ENCODE measurements at places on chromosomes 12 and 14.

GRCh38 chr12:107042801-107043200, 50.5 kb downstream of the CRY1 start:
- no peak for DNase-seq

GRCh38 chr14:50319721-50320120, 7.6 kb downstream of the DMAC2L start:
- no peak for DNase-seq

DNA sequence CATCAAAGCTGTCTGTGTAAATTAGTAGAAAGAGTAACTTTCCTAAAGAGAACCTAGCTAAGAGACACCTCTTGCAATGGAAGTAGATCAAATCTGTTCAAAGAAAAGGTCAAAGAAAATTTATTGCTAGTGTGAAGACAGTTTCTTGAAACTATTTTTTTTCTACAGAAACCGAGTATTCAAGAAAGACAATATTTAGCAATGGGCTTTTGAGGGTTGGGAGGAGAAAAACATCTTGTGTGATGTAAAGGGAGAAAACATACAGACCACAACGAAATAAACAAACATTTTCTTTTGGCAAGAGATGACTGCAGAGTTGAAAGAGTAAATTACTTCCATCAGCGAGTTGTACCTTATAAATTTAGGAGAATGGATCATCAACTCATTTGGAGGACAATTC, 24.4 kb downstream of the NKX2-1 start:
- no peak for DNase-seq

DNA sequence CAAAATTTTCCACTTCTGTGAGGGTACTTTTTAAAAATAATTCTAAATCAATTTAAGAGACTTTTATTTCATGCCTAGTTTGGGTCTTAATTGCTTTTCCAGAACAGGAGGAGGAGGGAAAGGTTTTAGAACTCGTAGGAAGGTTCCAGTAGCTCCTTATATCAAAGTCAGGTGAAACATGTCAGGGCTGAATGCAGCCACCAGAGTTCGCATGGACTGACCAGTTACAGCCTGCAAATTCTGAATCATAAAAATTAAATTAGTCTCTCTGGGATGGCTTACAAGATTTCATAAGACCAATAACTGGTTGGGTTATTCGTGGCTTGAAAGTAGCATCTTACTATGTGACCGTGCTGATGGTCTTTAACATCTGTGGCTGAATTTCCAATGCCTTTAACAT, 397 bp downstream of the BDKRB1 start:
- no peak for DNase-seq

- no peak for DNase-seq
Measured at GRCh38 chr14:99278836-99279235, 6.8 kb upstream of the BCL11B start.

GRCh38 chr12:55019784-55020183, at the start of gene NEUROD4:
TSS of gene NEUROD4 (plus strand) at chr12:55019974. CDS start at chr12:55026440, 6,466 bp downstream.
- no peak for DNase-seq

DNA sequence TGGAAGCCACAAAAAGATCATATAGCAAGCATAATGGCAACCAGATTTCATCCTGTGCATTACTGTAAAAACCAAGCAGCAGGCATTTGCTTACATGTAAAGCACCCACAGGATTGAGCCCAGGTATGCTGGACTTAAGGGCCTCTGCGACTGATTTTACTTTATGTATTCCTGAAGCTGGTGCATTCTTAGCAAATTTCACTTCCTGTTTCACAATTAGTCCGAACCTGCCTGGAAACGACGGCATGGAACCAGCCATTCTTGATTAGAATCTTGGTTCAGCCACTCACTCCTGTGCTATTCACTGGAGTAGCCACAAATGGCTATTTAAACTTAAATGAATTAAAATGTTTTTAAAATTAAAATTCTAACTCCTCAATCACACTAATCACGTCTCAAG, 239.2 kb downstream of the NUAK1 start:
- no peak for DNase-seq

DNA sequence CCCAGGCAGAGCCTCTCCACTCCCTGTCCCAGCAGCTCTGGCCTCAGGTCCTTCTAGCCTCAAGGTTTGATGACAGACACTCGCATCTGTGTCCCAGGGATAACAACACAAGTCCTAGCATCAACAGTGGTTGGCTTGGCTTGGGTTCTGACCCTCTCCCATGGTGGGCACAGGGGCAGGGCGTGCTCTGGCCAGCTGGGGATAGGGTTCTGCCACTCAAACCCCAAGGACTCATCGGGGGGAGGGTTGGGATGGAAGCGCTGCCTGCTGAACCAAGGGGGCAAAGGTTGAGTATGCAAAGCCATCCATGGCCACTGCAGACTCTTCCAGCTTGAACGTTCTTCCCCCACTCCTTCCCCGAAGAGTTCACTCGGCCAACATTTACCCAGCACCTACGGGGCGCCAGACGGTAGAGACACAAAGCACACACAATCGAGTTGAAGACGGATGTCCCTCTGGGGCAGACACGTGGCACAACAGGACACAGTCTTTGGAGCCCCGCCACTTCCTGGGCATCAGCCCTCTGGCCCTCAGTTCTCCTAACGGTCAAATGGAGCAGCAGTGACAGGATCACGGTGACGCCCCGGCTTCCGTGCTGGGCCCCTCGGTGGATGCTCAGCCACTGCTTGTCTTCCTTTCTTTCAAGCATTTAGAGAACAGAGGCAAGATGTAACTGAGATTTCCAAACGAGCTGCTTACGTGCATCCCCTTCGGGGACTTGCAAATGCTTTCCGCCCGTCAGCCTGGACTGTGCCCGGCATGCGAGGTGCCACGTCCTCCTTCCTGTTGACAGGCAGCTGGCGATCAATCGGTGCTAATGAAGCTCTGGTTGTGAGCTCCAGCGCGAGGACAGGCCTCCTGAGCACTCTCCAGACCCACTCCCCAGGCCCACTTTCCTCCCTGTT, 42.6 kb downstream of the DLK1 start:
- DNase-seq, result no peak

GRCh38 chr12:95286713-95287112, 69.1 kb downstream of the VEZT start:
- no peak for DNase-seq

GRCh38 chr12:53093777-53094393, 3.6 kb upstream of the IGFBP6 start:
- no peak for DNase-seq

DNA sequence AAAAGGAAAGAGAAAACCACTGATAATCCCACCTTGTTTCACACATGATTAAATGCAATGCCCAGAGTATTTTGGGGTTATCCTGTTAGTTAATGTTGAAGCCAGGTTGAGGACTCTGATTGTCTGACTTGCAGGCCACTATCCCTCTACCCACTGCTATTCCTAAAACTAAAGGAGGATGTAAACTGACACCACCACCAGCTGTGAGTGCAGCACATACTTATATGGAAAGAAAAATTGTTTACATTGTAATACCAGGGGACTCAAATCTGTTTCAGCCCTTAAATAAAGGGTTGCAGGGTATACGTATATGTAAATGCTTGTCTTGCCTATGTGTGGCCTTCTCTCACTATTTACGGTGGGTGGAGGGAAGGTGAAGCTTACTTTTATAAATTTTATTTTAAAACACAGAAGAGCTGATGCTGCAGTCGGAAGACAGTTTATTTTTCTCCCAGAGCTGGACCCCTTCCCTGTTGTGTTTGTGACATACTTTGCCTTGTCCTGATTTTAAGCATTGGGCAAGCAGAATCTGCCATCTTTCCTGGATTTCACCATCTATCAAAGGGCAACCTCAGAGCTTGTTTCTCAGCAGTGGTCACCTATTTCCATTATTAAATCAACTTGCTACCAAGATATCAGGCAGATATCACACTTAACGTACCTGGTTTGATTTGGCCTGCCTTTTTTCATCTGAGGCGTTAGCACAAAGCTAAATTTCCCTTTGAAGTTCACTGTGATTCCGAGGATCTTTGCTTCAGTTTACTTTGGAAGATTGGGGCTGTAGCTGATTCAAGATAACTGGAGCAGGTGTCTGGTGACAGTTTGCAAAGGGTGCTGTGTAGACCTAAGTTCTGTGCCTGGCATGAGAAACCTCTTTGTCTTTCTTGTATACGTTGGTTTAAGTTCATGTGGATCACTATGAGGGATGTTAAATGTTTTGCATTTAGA, 25.2 kb downstream of the DAAM1 start:
- no peak for DNase-seq

DNA sequence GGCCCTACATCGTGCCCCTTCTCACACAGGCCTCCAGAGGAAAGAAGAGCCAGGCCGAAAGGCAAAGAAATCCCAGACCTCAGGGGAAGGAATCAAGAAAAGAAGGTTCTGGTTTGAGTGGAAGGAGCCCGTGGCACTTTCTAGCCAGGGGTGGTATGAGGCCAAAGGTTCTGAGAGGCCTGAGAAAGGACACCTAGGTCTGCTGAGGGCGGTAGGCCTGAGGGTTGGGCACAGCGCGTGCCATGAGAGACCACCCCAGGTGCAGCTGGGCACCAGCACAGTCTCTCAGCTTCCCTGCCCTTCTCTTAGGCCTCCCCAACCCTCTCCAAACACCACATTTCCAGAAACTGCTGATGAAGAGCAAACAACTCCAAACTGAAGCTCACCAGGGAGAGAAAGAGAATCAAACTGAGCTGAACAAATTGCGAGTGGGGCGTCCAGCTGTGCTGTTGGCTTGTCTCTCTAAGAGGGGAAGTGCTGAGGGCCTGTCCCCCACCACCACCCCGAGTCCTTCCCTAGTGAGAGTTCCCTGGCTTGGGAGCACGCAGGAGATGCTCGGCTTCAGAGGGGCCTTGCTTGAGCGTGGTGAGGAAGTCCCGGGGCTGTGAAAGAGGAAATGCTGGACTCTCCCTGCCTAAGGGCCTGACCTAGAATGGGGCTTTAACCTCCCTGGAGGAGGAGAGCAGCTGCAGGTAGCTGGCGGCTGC, 184.8 kb downstream of the ZFP36L1 start:
- DNase-seq, result no peak

DNA sequence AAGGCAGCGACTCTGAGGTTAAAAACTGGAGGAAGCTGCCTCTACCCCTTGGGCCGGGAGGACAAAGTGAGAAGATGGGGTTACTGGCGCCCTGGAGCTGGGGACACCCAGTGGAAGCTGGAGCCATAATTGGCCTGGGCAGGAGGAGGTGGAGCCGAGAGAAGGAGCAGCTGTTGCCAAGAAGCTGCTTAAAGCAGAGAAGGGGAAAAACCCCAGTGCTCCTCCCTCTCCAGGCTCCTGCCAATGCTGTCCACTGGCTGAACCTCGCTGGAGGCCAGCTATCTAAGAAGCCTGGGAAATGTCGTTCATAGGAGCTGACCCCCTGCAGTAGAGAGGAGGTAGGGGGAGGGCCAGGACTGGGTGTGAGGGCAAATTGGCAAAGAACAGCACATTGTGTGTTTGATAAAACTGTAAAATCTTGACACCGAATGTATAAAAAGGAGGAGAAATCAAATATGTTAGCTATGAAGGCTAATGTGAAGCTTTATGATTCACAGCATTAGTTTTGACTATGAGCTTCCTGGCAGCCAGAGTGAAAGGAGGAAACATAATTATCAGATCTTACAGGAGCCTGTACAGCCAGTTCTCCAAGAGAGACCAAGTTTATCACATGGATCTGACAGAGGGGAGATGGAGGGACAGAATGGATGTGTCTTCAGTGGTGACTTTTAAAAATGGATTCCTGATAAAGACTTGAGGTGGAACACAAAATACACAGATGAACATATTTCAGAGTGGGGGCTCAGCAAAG, 9.5 kb downstream of the HHIPL1 start:
- no peak for DNase-seq

DNA sequence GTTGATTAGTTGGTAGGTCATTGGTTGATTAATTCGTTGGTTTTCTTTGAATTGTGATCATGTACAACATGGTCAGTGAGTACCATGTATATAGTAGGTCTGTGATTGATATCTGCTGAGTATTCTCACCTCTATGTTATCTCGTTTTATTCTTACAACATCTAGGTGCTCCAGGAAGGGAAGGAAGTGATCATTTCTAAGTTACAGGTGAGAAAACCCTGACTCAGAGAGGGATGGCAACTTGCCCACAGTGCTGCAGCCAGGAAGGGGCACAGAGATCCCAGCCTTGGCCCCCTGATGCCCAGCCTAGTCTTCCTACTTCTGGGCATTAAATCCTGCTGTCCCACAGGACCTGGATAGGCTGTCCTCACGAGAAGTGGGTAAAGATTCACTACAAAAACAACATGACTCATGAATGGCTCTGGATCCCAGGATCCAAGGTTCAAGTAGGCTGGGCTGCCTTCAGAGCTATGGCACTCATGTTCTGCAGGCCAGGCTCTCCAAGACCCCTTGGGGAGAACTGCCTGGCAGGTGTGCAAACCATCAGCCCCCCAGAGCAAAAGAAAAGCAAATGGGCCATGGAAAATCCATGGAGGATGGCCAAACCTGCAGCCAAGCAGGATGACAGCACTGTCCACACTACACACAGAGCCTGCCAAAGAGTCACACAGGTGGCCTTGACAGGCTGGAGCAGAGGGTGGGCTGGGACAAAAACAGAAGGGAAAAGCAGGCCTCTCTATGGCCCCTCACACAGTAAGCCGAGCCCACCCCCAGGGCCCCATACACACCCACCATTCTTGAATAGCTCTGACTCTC, 146.2 kb downstream of the BCL11B start:
- DNase-seq, result no peak

GRCh38 chr14:105213361-105213760, 32.2 kb upstream of the NUDT14 start:
- no peak for DNase-seq

DNA sequence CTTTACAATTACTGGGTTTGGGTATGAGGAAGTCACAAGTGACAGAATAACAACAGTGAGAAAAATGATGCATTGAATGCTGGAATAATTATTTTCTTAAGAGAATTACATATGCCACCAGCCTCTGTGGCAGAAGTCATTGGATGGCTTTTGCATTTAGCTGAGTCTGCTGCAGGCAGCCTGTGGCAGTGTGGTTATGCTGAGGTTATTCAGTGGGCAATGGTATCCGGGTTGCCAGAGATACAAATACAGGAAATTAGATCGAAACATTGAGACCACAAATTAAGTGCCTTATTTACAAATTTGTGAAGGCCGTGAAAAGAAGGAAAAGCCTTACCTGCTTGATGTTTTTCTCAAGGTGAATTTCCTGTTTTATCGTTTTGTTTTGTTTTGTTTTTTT, 1050.0 kb downstream of the GALC start:
- no peak for DNase-seq

GRCh38 chr12:105280966-105281693, 45.2 kb upstream of the APPL2 start:
- no peak for DNase-seq

DNA sequence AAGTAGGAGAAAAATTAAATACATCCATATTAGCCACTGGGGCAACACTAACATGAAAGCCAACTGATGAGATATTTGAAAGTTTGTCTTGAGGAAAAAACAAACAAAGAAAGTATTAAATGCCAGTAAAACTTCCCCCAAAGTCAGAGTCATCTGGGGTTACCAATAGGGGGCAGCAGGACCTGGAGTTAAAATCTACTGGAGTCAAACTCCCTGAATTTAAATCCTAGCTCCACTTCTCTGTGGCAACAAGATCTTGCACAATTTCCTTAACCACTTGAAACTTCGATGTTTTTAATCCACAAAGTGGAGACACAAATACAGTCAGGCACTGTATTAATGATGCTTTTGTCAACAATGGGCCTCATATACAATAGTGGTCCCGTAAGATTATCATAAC, 14.4 kb downstream of the PLEKHG7 start:
- no peak for DNase-seq

GRCh38 chr14:93319494-93319893, 13.3 kb downstream of the BTBD7 start:
- no peak for DNase-seq

- no peak for DNase-seq
Measured at GRCh38 chr12:131208425-131208824, 254.7 kb downstream of the ADGRD1 start.
